Pons (tissue), 1 donor: ENCODE measurements at places on chromosomes 6 and 20.

- no peak for DNase-seq
Observed at GRCh38 chr6:158475344-158476302, 84.3 kb upstream of the TMEM181 start.

- DNase-seq, result peak; percentile 99
Observed at GRCh38 chr6:33200219-33201146, at the start of the genes RXRB and SLC39A7. RXRB (minus strand) TSS chr6:33200665; CDS start chr6:33200476, 189 bp downstream. SLC39A7 (plus strand) TSS chr6:33200867; CDS start chr6:33201246, 379 bp downstream.

DNA sequence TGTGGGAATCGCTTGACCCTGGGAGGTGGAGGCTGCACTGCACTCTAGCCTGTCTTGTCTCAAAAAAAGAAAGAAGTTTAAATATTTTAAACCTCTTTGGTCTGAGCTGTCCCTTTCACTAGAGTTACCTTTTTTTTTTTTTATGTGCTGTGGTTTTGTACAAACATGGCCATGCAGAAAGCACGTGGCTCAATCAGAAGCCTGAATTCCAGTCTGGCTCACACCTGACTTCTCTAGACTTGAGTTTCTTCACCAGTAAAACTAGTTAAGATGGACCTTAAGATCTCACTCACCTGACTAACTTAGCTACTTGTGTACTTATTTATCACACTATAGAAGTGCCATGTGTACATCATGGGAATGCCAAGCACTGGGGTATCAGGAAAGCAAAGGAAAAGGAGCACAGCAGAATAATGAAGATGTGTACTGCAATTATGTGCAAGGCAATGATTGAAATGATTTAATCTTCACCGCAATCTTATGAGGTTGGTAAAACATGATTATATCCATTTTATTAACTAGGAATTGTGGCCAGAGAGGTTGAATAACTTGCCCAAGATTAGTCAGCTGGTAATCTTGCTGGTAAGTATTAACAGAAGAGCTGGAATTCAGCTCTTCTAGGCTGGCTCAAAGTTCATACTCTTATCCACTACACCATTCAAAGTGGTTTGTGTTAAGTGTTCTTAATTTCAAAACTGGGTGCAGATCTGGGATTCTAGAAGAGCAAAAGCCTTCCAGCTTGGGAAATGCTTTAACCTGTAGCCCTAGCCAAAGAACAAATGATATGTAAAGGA, 10.7 kb downstream of the HMGN3 start:
- DNase-seq, result no peak

- DNase-seq, result no peak
Observed at GRCh38 chr6:37877373-37878149, 58.0 kb downstream of the ZFAND3 start.

- no peak for DNase-seq
Observed at GRCh38 chr20:21840991-21841390, 135.5 kb downstream of the PAX1 start.

DNA sequence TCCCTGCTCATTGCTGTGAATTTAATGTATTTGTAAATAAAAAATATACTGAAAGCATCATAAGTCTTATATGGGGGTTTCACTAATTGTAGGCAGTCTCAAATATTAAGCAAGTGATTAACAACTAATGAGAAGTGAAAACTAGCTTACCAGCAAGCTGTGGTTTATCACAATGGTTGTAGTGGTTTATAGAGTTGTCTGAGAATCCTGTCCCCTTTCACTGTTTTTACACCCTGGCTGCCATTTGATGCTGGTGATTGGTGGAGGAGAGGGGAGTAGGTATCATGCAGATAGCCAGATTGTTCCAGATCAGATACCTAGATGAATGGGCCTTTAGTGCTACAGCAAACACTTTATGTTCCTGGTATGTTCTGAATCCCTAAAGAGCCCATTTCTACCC, 6.0 kb downstream of the MKKS start:
- no peak for DNase-seq

- no peak for DNase-seq
Observed at GRCh38 chr6:44115866-44116265, 11.4 kb downstream of the MRPL14 start.

DNA sequence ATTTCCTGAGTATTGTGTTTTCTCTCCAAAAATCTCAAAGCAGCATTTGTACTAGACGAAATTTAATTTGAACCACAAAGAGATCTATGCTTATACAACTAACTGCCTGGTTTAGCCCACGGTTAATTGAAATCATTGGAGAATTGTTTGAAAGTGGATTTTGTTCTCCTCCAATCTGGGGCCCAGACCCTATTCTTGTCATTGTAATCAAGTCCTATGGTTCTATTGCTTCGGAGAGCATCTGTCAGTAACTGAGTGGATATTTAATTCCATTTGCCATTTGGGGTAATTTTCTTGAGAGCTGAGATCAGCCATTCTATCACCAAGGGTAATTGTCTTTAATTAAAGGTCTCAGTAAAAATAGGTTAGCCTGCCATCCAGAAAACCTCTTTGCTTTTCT, 117.0 kb upstream of the KCNG1 start:
- no peak for DNase-seq

DNA sequence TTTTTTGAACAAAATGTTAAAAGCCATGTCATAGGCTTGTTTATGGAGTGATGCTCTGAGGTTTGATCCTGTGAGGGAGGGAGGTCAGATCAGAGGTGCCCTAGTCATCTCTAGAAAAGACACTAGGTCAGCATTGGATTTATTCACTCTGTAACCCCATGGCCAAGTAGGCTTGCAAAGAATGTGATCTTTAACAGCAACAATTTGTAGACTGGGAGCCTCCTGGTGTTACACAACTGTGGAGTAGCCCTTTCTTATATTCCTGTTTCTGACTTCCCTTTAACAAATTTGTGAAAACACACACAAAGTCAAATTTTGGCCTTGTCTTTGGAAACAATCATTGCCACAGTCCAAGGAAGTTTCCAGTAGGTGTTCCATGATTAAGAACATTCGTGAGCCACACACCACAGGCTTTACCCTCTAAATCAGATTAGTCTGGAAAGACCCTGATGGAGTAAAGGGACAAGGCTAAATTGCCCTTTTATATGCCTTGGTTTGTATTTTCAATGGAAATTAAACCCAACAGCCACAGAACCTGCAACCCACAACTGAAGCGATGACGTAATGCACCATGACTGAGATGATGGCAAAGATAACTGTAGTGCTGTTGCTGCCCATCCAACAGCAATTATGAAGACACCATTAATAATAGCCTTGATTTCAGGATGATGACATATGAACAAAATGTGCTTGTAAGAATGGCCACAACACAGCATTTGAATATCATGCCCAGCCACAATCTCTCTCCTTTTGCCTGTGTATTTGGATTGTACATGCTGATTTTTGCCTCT, 22.1 kb downstream of the SCP2D1 start:
- DNase-seq, result no peak

DNA sequence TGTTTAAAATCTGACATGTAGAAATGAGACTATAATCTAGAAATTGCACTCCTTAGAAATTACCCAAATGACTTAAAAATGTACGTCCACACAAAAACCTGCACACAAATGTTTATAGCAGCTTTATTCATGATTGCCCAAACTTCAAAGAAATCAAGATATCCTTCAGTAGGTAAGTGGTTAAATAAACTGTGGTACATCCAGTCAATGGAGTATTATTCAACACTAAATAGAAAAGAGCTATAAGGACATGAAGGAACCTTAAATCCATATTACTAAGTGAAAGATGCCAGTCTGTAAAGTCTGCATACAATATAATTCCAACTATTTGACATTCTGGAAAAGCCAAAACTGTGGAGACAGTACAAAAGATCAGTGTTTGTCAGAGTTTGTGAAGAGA, 513.4 kb downstream of the PKHD1 start:
- DNase-seq, result no peak

DNA sequence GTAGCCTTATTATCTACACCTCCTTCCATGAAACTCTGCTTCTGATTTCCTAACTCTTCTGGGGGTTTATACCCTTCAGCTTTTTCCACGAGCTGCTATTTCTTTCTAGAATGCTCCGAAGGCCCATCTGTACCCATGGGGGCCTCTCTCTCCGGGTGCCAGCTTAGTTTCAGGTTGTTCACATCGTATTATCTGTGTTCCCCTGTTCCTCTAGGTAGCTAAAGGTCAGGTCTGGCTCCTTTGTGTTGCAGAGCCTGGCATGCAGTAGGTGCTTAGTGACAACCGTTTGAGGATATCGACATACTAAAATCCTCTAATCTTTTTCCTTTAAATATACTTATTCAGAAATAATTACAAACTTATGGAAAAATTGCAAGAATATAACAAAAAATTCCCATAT, 73.0 kb downstream of the UST start:
- no peak for DNase-seq

- no peak for DNase-seq
Observed at GRCh38 chr6:14612016-14612980, 494.7 kb downstream of the CD83 start.

DNA sequence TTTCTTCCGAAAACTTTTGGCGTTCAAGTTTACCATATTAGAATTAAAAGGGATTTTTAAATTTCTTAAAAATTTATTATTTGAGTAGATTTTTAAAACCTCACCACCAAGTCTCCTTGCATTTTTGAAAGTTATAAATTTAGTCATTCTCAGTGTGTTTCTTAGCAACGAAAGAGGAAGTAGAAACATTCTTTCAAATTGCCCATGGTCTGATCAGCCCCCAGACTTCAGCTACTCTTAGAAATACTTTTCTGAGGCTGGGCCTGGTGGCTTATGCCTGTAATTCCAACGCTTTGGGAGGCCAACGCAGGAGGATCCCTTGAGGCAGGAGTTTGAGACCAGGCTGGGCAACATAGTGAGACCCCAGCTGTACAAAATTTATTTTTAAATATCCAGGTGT, 15.1 kb upstream of the RTF2 start:
- no peak for DNase-seq

GRCh38 chr20:44125332-44126127, 61.5 kb downstream of the JPH2 start:
- no peak for DNase-seq

DNA sequence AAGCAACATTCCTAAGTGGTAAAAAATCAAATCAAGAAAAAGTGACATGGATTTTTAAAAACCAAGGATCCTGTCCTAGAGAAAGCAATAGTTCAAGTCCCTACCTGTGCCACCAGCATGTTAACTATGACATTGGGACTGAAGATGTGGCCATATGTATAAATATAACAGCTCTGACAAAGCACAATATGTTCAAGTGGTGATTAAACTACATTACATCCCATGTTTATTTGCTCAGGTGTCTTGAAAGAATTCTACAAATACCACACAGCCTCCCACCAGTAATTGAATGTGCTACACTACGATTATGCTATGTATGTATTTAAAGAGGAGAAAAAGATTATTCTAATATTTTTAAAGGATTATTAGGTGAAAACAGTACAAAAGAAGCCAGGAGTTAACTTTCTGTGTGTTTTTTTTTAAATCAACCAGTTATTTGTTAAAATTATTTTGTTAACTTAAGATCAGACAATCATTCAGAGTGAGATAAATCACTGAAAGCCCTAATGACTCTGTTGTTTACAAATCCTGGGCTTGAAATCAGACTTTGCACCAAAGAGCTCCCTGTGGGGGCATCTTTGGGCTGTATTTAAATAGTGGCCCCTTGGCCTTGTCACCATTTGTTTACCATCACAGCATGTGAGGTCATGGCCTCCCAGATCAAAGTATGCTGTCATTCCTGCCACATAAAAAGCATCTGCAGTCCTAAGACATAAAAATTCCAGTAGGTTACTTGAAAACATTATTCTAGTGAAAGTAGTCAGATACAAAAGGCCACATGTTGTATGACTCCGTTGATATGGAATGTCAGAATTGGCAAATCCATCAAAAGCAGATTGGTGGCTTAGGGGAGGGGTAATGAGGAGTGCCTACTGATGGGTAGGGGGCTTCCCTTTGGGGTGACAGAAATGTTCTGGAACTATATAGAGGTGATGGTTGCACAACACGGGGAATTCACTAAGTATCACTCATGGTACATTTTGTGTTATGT, 17.1 kb downstream of the TTLL2 start:
- no peak for DNase-seq

- no peak for DNase-seq
Observed at GRCh38 chr6:15996030-15996429, 132.9 kb upstream of the MYLIP start.

DNA sequence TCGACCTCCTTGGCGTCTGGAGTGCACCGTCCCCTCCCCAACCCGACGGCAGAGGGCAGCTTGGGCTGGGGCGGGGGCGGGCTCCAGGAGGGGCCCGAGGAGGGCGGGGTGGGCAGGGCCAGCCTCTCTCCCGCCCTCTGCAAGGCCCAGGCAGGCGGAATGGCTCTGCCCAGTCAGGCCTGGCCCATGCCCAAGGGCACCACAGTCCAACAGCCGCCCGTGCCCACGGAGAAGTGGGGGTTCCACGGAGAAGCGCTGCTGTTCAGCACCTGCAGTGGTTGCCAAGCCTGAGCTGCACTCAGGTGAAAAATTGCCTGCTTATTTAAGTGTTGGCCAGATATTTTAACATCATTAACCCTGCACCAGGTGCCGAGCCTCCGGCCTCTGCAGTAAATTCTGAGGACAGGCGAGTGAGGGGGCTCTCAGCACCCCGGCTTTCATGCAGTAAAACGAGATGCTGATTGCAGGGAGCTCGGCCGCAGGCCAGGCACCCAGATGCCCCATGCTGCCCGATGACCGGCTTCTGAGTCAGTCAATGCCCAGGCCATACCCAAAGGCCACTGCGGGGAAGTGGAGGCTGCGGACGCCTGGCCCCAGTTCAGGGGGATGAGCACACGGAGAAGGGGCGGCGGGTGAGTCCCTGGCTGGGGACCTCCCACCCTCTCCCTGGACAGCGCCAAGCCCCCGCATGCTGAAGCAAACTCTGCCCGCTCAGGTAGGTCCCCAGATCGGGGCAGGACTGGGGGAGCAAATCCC, at the start of gene SRMS:
SRMS (minus strand) TSS at position 25 of the 756 bp plus-strand sequence. CDS start 286 bp downstream, outside the sequence.
- DNase-seq, result no peak

GRCh38 chr6:83509441-83509840, 2.9 kb upstream of the PRSS35 start:
- DNase-seq, result no peak

GRCh38 chr6:98547634-98548033, 286.7 kb upstream of the POU3F2 start:
- peak; percentile 62 for DNase-seq

DNA sequence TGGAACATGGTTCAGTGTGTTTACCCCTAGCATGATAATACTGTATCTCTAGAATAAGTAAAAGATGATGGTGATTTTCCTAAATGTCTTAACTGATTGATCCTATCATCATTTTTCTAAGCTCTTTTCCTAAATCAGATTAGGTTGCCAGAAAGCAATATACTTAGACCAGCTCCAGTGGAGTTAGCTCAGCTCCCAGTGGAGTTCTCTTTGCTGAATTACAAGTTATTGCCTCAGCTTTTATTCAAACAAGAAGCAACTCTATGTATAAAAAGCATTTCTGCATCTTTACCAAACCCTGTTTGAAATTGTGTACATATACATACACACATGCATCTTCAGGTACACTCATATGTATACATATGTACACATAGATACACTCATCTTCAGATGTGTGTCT, 44.9 kb downstream of the SNX9 start:
- no peak for DNase-seq

GRCh38 chr6:122472022-122472340, 374 bp upstream of the SERINC1 start:
- no peak for DNase-seq
